ENCODE measurements at places on chromosomes 13 and 19.

- DNase-seq: no peak
These were observed 1856.1 kb downstream of the OLFM4 start for GRCh38 chr13:54884682-54885081.

GRCh38 chr19:36574741-36575140, 1.6 kb upstream of the ZNF529 start:
- DNase-seq: no peak

- no peak for DNase-seq
These were observed 595.4 kb downstream of the DIAPH3 start for GRCh38 chr13:59568306-59568705.

- DNase-seq: no peak
These were observed 147.7 kb downstream of the GGACT start for GRCh38 chr13:100440751-100441425.

DNA sequence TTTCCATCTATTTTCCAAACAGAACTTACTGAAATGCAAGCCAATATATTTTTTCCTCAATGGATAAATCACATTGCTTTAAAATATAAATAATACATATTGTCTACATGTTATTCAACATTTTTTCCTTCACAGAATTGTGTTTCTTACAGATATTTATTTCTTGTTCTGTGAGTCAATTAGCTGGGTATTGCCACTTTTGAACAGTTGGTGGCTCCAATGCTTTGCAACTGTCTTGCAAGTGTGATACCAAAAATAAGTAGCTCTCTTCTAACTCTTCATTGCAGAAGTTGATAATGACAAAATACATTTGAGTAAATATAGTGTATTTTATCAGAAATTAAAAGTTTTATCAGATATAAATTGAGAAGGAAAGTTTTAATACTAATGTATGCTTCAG, 17.1 kb upstream of the GPC5 start:
- no peak for DNase-seq

DNA sequence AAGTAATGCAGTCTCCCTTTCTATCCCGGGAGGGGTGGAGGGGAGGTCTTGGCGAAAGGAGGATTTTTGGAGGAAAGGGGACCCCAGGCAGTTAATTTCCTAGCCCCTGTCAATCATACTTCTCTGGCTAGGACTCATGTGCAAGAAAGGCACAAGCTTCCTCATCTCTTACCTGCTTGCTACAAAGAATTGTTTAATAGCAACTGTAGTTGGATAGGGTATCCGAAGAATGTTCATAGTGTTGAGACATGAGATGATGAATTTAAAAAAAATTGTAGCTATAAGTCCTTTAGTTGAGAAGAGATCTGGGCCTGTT, 525 bp downstream of the BORA start:
- no peak for DNase-seq

GRCh38 chr13:94176561-94176960, 302.9 kb downstream of the DCT start:
- no peak for DNase-seq

DNA sequence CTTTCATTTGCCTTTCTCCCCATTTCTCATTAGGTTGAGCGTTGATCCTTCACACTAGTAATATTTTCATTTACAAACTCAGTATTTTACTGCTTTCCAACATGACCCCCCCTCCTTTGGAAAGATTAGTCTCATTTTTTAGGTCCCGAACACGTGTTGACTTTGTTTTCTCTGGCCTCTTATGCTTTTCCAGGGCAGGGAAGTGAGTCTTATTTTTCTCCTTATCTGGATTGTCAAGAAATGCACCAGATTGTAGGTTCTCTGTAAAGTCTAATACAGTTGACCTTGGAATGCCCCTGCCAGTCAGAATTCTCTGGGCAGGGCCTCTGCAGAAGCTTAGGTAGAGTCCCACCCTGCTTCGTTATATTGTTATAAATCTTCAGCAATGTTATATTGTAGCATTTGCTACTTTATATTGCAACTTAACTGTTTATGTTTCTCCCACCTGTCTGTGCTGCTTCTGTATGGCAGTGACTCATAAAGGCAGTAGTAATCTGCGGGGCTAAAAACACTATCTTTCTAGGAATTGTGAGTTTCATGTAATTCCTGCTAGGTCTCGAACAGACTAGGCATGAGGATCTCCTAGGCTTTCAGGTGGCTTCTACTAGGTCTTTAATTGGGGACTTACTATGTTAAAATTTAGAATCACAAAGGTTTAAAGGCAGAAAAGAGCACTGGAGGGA, 2.0 kb downstream of the TDRD3 start:
- no peak for DNase-seq

DNA sequence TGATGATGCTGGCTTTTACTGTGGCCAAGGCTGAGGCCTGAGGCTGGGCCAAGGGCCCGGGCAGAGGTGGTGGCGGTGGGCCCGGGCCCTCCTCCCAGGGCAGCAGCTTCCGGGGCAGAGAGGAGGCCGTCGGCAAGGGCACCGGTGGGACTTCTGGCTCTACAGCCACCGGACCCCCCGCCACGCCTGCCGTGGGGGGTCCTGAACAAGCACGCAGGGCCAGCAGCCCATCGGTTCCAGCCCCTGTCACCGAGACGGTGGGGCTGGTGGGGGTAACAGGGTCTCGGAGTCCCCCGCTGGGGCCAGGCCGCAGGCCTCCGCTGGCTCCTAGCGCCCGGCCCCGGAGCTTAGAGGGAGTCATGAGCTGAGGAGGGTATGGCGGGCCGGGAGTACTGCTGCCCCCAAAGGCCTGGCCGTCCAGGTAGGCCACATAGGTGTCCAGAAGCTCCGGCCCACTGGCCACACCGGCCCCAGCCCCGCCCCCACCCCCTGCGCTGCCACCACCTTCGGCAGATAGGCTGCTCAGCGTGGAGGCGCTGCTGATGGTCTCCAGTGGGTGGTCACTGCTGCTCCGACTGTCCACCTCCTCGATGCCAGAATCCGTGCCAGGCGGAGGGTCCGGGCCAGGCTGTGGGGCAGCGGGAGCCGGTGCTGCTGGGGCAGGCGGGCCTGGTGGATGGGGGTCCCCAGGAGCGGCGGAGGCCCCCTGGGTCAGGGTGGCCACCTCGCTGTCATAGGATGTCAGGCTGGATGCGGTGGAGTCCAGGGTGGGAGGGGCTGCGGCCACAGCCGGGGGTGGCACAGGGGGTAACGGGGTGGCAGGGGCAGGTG, 17.3 kb downstream of the C19orf81 start:
- no peak for DNase-seq

DNA sequence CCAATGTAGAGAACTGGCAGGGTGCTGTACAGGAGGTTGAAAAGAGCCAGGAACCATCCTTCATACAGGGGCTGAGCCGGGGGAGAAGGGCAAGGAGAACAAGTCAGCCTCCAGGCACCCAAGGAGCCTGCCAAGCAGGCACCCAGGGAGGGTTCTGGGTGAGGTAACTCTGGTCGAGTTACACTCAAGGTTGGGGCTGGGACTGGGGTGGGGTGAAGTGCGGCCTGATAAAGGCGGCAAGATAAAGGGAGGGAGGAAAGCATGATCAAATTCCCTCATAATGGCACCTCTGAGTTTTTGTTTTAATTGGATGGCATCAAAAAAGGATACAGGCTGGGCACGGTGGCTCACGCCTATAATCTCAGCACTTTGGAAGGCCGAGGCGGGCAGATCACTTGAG, 25.0 kb downstream of the ATP8B3 start:
- DNase-seq: no peak

- no peak for DNase-seq
These were observed 26.4 kb downstream of the CDK8 start for GRCh38 chr13:26280295-26280694.

- DNase-seq: no peak
These were observed 361.9 kb upstream of the GPC6 start for GRCh38 chr13:92864584-92865284.

Measured in T-helper 22 cell (primary cell).